Activated CD4-positive, alpha-beta T cell treated with anti-CD3 and anti-CD28 coated beads, Interleukin-2, amount 10 ng/mL, durations not matched to agents 24 days and 14 days (primary cell): ENCODE measurements at places on chromosomes 11 and 22.

GRCh38 chr22:21866833-21867527 is 465 bp downstream of the MAPK1 start:
- DNase-seq, result peak; percentile 79

DNA sequence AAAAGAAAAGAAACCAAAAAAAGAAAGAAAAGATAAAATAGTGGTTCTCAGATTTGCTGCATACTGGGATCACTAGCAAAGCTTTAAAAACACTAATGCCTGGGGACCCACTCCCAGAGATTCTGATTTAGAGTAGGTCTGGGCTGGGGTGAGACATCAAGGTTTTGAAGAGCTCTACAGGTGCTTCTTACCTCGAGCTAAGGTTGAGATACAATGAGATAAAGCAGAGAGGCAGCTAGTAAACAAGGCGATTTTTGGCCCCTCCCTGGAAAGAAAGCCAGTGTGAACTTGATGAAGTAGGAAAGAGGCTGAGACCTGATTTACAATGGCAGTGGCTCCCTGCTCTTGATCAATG is 327.6 kb upstream of the CCDC90B start:
- no peak for DNase-seq

DNA sequence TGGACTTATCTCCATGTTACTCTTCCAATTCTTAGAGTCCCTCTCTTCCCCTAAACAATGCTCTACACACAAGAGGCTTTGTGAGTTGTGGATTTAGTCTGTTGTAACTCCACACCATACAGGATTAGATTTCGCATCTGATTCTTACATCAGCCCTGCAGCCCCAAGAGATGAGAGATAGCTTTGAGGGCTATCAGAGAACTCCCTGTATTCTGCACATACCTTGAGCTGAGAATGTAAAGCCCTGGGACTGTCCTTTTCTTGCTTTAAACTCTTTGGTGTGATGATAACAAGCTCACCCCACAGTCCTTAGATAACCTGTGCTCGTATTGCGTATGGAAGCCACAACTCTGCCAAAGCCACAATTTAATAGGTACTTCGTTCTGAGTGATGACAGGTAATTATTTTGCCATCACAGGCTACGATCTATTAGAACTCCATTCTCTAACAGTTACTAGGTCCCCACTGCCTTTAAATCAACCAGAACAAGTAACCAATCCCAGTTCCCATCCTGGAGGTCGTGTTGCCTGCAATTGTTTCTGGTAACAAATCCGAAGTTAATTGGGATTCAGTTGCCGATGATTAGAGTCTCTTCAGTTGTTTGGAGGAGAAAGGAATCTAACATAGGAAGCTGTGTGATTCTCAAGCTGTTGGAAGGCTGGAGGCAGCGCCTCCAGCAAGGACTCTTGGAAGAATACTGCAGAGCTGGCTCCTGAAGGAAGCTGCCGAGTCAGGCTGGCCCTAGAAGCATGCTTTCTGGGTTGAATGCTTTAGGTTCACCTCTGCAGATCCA is 1.3 kb upstream of the PARVG start:
- no peak for DNase-seq

DNA sequence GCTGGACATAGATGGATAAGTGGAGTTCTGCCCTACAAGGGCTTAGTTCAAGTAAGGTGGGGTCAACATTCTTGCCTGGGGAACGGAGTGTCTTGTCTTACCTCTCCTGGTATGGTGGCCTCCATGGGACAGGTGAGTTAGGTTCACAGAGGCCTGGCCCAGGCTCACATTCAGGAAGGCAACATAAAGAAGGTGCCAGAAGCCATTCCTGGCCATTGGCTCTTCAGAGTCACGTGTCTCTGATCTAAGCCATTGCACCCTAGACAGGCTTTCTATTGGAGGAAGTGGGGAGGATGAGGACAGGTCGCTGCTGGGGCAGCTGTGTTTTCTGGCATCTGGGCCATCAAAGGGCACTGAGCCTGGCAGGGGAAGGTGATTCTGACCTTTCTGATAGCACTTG is 14.8 kb downstream of the LMO2 start:
- DNase-seq, result no peak

DNA sequence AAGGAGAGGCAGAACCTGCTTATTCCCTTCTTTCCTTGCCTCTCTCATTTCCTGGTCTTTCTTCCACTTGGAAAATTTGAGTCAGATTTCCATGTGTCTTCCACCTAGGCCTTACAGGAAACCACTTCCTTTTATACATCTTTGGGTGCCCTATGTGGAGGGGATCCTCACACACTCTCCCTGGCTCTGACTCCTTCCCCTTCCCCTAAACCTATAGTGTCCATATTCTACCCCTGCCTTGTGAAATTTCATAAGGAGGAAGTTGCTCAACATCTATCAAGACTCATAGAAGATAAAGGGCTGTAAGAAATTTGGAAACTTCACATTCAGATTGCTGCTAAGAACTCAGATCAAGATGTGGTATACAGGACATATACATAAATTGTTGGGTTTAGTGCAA is 20.4 kb downstream of the TUG1 start:
- DNase-seq, result no peak

DNA sequence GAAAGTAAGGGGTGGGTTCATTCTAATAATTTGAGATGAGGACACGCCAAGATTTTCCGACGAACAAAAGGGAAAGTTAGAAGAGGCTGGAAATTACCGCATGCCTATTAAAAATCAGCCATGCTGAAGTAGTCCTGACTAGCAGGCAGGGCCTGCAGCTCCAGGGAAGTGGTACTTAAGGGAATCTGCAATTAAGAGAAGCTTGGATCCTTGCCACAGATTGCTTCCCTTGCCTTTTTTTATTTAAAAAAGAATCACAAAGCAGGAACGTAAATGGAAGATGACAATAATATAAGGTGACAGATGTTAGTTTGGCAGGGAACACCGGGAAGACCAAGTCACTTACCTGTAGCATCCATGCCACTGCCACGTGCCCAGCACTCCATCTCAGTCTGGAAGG is 359.3 kb downstream of the CADM1 start:
- no peak for DNase-seq

DNA sequence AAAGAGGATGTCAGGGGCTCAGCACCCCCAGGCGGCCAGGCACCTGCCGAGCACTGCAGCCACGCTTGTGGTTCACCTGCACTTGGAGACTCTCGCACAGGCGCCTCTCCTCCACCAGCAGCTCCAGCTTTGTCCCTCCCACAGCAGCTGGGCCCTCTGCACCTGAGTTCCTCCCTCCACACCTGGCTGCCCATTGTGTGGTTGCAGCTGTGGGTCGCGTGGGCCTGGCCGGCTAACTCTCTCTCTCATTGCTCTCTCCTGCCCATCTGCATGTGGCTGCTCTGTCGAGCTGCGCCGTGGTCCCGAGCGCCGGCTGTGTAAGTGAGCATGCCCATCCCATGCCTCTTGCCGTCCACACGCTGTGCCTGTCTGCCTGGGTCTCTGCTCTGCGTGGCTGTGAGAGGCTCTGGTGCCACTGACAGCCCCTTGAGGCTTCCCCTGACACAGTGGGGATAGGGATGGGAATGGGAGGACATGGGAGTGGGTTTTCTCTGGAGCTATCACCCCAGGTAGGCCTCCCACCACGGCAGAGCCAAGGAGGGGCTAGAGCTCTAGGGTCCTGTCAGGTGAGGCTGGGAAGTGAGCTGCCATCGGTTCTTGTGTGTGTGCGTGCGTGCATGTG is 8.5 kb upstream of the ACR start:
- no peak for DNase-seq

DNA sequence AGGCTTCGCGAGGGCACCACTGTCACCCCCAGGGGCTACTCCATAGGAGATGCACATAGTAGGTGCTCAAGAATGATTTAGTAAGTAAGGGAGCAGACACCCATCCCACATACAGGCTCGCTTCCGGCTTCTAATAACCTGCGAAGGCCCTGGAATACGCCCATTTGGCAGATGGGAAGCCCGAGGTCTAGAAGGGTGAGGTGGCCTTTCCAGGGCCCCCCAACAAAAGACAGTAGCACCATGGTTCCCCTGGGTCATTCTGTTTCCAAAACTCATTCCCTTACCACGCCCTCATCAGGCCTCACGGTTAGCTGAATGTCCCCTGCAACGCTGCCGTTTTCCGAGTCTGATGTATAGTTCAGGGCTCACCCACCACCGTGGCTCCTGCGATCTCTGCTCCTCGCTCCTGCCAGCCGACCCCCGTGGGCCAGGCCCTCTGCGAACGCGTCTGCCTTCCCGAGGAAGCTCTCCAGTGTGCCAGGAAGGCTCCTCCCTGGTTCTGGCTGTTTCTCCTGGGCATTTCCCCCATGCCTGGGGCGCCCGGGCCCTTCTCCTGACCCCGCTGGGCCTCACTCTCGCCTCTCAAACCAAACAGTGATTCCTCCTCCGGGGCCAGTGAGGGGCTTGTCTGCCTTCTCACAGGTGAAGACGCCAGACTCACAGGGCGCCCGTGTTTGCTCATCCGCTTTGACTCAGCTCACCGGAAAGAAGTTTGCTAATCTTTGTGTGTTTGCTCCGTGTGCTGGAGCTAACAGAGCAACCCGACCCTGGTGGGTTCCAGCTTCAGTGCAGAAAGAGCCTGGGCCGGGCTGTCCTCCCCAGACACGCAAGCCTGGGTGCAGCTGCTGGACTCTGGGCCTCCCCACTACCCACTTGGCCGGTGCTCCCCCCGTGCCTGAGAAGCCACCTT is 86.6 kb downstream of the RTL6 start:
- no peak for DNase-seq

DNA sequence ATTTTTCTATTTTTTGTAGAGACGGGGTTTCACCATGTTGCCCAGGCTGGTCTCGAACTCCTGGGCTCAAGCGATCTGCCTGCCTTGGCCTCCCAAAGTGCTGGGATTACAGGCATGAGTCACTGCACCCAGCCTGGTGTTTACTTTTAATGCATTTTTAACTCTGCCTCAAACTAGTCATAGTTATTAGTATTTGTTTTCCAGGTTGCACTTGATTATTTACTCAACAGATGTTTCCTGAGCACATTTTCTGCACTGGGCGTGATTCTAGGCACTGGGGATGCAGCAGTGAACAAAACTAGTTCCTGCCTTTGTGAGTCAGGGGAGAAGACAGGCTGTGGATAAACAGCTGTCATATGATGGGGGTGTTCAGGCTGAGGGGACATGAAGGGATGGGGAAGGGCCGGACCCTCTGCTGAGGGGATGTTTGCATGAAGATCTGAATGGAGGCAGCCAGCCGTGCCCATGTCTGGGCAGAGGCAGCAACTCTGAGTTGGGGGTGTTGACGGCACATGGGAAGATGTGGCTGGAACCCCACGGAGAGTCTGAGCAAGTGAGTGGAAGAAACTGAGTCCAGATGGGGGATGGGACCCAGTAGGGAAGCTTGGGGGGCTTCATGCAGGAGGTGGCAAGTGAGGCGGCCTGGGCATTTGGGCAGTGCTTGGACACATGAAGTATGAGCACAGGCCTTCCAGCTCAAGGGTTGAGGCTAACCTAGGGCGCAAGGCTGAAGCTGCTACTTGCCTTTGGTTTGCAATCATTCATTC is 34.4 kb downstream of the MPPED1 start:
- DNase-seq, result no peak

DNA sequence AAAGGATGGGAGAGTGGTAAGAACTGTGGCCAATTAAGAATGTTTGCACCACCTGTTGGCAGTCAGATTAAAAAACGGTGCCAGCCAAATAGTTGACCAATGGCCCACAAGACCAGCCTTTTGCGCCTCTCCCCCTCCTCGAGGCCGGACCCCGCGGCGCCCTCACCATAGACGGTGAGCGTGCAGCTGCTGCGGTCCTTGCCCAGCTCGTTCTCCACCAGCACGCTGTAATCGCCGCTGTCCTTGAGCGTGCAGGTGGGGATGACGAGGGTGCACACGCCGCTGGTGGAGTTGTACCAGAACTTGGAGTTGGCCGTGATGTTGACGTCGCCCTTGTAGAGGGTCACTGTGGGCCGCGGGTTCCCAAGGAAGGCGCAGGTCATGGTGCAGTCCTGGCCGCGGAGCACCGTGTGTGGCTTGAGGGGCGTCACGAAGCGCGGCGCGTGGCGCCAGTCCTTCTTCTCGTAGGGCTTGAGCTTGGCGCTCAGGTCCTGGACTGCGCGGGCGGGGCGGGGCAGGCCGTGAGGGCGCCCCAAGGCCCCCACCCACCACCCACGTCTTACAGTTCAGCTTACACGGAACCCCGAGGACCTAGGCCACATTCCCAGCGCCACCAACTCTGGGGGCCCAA is 7.2 kb downstream of the TMEM86A start:
- DNase-seq, result peak; percentile 64

GRCh38 chr11:70470127-70470526 is 71.8 kb downstream of the CTTN start:
- no peak for DNase-seq

- no peak for DNase-seq
These were observed 47.7 kb upstream of the PPP6R3 start for GRCh38 chr11:68412593-68413475.

GRCh38 chr22:48531108-48531507 is 1296.6 kb downstream of the BRD1 start:
- DNase-seq, result no peak

GRCh38 chr11:18461909-18462308 is 6.3 kb downstream of the LDHAL6A start:
- DNase-seq, result no peak
